ENCODE measurements at places on chromosomes 3 and 15.

GRCh38 chr15:58444056-58444455 is 12.3 kb downstream of the LIPC start:
- DNase-seq = no peak

GRCh38 chr15:75786575-75786947 is 56.7 kb upstream of the UBE2Q2 start:
- no peak for DNase-seq

DNA sequence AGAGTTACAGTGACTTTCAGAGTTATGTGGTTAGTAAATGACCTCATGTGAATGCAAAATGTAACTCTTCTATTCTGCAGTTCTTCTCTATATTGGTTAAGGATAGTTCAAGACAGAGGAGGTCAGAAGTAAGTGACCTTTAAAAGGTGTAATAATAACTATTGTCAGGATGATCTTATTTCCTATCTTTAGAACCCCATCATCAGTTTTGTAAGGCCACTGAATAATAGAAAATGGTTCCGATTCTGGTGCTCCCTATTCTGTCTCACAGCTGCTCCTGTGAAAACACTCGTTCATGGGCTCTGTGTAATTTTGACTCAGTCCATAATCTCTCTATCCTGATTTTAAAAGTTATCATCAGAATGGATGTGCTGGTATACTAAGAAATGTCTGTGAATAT is 463.3 kb downstream of the LPP start:
- no peak for DNase-seq

DNA sequence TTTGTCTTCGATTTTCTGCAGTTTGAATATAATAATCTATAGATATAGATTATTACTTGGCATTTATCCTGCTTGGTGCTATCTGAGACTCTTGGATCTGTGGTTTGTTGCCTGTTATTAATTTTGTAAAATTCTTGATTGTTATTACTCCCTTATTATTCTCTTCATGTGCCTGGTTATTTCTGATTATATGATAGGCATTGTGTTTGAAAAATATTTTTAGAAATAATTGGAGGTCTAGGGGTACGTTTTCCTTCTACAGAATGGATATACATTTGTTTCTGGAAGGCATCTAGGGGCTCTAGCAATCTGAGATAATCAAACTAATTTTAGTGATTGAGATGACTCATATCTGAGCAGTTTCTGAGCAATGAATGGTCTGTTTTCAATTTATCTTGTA is 14.9 kb upstream of the CELF6 start:
- DNase-seq = no peak

- no peak for DNase-seq
These were observed 35.0 kb downstream of the ACAA1 start for GRCh38 chr3:38101811-38102443.

DNA sequence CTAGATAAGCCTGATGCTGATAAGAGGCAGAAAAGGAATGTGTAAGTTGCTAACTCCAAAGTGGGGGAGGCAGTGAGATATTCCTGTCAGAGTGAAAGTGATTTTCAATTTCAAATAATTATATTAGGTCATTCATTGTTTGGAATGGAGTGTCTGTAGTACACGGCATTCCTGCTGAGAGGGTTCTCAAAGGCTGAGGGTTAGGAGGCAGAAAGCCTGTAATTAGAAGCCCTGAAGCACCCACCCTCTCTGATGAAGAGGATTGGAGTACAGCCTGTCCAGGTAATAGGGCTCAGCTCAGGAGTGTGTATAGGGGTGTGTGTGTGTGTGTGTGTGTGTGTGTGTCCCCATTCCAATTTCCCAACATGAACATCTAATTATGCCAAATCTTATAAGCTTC is 486.8 kb downstream of the MAGI1 start:
- no peak for DNase-seq

DNA sequence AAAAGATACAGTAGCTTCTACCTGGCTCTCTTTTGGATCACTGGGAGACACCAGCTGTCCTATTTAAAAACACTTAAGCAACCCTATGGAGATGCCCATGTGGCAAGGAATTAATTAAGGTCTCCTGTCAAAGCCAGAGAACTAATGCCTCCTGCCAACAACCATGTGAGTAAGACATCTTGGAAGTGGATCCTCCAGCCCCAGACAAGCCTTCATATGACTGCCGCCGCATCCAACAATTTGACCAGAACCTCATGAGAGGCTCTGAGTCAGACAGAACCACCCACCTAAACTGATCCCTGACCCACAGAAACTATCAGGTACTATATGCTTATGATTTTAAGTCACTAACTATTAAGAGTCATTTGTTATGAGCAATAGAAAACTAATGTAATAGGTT is 22.3 kb downstream of the IFT80 start:
- DNase-seq = no peak

GRCh38 chr15:25664761-25665160 is 198.4 kb downstream of the ATP10A start:
- no peak for DNase-seq

GRCh38 chr3:20140881-20141280 is 45.1 kb downstream of the SGO1 start:
- DNase-seq = no peak

DNA sequence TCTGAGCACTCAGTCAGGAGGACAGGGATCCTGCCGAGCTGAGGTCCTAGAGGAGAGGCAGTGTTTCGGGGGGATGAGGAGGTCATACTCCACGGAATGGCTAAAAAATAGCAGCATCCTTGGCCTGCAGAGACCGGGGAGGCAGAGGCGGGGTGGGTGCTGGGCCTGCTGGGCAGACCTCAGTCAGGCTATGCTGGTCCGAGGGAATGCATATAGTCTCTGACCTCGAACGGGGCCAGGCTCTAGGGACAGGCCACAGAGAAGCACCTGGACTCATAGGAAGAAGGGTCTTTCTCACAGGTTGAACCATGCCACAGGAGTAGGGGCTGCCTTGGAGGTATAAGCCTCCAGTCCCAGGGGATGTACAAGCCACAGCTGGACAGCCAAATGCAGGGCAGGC is 14.0 kb upstream of the SKIC8 start:
- DNase-seq = no peak

- no peak for DNase-seq
These were observed 319.8 kb downstream of the TBC1D5 start for GRCh38 chr3:17422636-17423035.

DNA sequence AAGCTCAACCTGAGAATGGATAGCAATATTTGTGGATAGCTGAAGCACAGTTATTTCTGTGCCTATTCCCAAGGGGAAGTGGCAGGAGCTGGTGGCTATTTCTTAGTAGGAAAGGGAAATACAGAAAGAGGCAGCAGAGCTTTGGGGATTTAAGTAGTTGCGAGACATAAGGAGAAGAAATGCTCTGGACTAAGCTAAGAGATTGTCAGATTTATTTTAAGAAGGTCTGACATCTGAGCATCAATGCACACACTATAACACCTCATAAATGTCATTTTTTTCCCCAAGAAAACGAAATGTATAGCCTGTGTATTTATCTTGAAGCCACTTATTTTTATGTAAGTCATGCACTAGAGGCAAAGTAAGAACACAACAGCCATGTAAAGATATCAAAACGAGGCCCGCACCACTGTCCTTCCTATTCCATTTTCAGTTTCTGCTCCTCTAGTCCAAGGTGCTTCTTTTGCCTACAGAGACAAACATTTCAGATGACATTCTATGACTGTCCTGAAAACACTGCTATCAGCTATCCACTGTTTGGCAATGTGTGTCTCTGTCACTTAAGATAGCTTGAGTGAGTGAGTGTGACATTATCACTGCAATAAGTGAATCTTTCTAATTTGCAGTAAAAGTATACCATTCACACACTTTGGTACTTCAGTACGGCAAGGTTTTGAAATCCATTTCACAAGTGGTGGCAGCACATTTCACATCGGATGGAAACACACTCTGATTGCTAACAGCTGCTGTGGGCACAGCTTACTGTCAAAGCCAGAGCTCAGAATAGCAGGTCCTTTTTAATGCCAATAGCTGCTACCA is 62.7 kb upstream of the ICE2 start:
- no peak for DNase-seq

GRCh38 chr3:129020691-129021090 is 19.6 kb downstream of the EFCC1 start:
- DNase-seq = no peak

- DNase-seq = peak; percentile 67
These were observed 228.1 kb upstream of the FEZF2 start for GRCh38 chr3:62601238-62602070.

DNA sequence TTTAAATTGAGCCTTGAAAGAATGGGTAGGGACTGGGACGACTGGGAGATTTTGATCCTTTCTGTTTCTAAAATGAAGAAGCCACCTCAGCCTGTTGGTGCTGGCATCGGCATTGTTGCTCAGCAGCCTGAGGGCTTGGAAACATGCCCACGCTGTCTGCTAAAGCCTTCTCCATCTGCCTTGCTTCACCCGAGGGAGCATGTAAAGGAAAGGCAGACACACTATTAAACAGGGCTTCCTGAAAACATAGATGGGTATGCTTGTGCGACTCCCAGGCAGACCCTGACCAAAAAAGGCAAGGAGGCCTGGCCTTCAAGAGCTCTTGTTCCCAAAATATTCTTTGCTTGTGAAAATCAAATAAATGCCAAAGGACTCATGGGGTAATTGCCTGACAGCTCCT is 84.2 kb upstream of the SLC4A7 start:
- no peak for DNase-seq

DNA sequence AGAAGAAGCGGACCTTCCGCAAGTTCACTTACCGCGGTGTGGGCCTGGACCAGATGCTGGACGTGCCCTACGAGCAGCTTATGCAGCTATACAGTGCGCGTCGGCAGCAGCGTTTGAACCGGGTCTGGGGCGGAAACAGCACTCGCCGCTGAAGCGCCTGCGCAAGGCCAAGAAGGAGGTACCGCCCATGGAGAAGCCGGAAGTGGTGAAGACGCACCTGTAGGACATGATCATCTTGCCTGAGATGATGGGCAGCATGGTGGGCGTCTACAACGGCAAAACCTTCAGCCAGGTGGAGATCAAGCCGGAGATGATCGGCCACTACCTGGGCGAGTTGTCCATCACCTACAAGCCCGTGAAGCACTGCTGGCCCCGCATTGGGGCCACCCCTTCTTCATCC is 390.4 kb upstream of the MEIS2 start:
- no peak for DNase-seq

DNA sequence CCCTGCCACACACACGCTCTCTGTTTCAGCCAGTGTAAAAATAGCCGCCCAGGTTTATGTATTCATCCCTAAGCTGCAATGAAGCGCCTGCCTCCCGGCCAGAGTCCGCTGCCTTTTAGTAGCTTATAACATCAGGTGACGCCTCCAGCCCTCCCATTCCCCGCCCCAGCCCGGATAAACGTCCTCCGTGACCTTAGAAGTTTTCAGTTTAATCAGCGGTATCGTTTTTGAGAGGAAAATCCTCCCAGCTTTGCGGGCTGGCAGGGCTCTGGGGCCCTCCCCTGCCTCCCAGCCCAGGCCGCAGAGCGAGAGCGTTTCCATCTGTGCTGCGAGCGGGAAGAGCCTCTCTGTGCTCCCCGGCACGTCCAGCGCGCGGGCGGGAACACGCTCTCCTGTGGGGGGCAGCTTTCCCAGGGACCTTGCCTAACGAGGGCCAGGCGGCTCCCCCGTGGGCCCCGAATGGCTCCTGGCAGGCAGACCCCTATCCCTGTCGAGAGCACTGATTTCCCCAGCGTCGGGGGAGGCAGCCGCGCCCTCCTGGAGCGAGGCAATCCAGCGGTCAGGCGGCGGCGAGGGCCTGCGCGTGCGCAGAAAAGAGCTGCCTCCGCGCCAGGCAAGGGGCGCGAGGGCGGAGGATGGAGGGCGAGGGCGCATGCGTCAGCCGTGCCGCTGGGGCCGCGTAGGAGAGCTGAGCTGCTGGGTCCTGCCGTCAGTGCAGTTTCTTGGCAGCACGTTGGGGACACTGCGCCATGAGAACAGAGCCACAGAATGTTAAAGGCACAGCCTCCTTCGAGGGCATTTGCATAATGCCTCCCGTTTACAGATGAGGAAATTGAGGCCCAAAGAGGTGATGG is 71.1 kb downstream of the CCNL1 start:
- peak; percentile 86 for DNase-seq

- no peak for DNase-seq
These were observed 4.5 kb downstream of the APOD start for GRCh38 chr3:195579281-195579680.

DNA sequence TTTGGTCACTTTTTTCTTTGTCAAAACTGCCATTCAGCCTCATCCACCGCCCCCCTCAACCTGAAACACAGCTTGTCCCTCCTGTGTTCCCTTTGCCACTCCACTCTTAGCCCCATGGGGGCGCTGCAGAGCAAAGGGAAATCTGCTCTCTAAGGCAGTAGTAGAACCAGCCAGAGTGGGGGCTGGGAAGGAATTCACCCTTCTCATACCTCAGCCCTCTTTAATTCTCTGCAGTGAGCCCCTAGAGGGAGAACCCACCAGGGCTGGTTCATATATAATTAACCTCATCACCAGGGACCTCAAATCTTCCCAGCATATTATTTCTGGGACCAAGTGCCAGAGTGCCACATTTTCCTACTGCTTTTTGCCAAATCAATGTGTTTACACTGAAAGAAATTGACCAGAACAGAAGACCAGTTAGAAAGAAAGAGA is 2.8 kb upstream of the BCL6 start:
- DNase-seq = no peak

- DNase-seq = no peak
These were observed 53.5 kb upstream of the LEKR1 start for GRCh38 chr3:156772588-156773206.

- no peak for DNase-seq
These were observed 8.9 kb upstream of the RLBP1 start for GRCh38 chr15:89230277-89230676.

DNA sequence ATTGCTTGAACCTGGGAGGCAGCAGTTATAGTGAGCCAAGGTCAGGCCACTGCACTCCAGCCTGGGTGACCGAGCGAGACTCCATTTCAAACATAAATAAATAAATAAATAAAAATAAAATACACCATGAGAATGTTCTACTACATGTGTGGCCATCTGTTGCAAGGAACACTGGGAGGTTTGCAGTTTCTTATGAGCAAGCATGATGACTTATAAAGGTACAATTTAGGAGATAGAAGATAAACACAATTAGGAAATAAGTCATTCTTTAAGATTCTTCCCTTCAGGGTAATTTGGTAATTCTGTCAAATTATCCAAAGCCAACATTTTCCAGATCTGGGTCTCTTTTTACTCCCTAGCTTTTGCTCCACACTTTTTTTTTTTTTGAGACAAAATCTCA is 13.4 kb downstream of the HTR3C start:
- no peak for DNase-seq

GRCh38 chr3:126147932-126148683 is 32.3 kb downstream of the ALDH1L1 start:
- no peak for DNase-seq

- no peak for DNase-seq
These were observed 1.4 kb downstream of the DOCK3 start for GRCh38 chr3:50676031-50676705.

DNA sequence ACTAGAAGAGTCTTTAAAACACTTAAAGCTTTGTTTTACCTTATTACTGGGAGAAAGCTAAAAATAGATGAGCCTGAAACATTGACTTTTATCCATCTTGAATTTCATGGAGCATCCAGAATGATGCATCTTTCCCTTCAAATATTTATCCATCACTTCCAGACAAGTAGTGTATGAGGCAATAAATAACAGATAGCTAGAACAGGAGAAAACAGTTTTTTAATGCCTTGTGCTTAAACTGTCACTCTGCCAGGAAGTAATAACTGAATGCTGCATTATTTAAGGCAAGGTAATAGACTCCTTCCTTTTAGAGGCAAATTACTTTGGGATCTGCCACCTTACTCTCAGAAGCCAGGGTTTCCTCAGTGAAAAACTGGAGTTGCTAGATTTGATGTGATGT is 225.8 kb upstream of the NAALADL2 start:
- no peak for DNase-seq

GRCh38 chr3:157498371-157498770 is 4.8 kb downstream of the VEPH1 start:
- no peak for DNase-seq

Measured in HS-27A (cell line).